H7 (cell line): ENCODE measurements at places on chromosomes 3 and 15. TPM values are rescaled to one million over a fixed set of nuclear protein-coding genes. Genes with fewer than 3 reads are reported as not detected.

DNA sequence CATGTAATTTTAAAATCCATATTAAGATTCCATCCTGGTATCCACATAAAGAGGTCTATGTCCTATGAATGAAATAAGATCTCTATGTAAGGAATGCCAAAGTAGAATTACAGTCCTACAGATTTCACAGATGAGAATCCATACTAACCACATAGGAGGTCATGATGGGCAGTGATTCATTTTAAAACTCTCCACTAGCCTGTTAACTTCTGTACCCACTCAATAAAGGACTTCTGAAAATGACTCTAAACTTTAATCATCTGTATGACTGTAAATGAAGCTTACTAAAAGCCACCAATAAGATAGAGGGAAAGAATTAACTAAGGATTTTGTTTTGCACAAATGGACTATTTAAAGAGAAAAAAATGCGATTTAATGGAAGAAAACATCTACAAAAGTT, 28.7 kb downstream of the MORC1 start:
- DNase-seq = no peak

Gene SEMA5B
- total RNA-seq = 16.4 and 22.4 TPM in 2 replicates

GRCh38 chr3:168620854-168621253, 525.1 kb upstream of the GOLIM4 start:
- peak; percentile 9 for DNase-seq

DNA sequence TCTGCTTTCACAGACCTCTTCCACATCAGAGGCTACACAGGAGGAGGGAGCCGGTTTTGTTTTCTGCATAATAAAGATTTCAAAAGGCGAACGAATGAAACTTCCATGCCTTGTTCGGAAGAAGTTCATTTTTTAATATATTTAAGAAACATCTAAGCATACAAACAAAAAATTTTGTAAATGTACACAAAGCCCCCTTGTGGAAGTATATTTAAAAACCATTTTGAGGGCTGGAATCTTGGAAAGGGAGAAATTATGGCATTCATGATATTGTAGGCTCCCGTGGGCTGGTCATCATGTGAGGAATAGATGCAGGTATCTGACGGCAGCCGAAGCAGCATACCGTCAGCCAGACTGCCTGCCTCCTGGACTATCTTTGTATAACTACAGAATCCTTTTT, 90.4 kb downstream of the MECOM start:
- DNase-seq = no peak

DNA sequence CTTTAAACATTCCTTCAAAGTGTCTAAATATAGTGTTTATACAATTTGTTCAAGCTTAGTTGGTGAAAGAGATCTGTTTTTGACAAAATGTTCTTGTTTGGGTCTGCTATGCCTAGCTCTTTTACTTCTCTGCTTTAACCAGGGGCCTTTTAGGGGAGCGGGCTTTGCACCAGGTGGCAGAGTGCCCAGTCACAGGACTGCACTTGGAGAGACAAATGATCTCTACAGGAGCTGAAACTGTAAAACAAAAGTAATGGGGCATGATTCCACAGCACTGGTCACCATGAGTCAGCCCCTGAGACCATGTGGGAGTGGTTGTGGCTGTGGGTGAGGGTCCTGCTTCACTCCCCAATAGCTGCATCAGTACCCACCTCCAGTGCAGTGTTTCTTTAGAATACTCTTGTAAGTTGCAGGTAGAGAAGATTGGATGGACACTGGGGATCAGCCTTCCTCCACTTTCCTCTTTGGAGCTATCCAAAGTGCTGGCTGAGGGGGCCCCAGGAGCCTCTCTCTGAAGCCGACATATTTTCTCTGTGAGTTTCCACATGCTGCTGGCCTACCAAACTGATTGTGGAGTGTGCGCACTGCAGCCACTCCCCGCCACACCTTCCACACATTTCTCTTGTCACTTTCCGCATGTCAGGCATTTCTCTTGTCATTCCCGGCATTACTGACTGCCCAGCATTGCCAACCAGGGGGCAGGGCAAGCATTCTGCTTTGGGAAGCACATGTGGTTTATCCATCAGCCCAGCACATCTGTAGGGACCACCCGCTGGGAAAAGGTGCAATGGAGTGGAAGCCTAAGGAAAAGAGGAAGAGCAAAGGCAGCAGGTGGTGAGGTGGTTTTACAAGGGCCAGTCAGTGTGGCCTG, 110.0 kb downstream of the EPHB1 start:
- DNase-seq = peak; percentile 56

DNA sequence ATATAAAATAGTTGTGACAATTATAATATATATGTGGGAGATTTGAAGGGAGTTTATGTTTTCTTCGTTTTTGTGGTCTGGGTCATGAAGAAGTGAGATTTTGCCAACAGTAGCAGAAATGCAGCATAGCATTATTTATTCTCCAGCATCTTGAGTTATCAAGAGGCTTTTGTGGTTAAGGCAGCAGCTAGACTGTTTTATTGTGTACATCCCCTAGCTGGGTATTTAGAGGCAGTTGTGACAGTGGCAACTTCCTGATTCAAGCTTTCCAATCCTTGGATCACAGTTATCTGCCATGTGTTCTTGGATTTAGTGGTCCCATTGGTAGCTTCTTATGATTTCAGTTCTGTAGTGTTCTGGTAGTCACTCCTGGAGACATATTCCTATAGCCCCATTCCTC, 29.0 kb downstream of the ARIH1 start:
- no peak for DNase-seq

Gene DENND6A
- total RNA-seq = 12.0 and 15.9 TPM in 2 replicates

DNA sequence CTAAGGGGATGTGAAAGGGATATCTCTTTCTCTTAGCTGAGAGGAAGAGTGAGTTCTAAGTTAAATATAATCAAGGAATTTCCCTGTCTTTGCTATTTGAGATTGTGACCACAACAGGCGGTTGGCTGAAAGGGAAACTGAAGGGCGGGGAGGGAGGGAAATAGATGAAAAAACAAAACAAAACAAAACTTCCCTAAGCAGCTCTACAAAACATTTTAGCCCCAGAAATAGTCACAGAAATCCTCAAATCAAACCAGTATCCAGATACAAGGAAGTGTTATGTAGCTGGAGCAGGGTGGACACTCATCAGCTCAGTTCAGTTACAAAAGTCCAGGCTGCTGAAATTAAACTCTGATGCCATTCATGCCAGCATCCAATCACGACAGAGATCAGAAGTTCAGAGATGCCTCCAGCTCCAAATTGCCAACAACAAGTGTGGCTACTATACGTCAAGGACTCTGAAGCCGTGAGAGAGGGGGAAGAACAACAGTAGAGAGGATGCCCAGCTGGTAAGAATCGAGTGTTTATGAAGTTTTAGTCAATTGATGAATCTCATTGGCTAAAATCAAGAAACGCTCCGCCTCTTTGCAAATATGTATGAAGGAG, 319 bp upstream of the TP63 start:
- no peak for DNase-seq

- no peak for DNase-seq
Observed at GRCh38 chr3:131374741-131375140, 6.8 kb upstream of the NUDT16 start.

GRCh38 chr3:64178419-64178818, 46.8 kb downstream of the PRICKLE2 start:
- DNase-seq = no peak

Gene PLIN1
- total RNA-seq = 0.18 TPM in 1 of 2 replicates, not detected in the other

- no peak for DNase-seq
Observed at GRCh38 chr3:41872157-41872556, 89.7 kb downstream of the ULK4 start.

Gene MORC1
- total RNA-seq = not detected in 2 replicates

- DNase-seq = no peak
Observed at GRCh38 chr15:60054472-60054871, 50.4 kb downstream of the FOXB1 start.

DNA sequence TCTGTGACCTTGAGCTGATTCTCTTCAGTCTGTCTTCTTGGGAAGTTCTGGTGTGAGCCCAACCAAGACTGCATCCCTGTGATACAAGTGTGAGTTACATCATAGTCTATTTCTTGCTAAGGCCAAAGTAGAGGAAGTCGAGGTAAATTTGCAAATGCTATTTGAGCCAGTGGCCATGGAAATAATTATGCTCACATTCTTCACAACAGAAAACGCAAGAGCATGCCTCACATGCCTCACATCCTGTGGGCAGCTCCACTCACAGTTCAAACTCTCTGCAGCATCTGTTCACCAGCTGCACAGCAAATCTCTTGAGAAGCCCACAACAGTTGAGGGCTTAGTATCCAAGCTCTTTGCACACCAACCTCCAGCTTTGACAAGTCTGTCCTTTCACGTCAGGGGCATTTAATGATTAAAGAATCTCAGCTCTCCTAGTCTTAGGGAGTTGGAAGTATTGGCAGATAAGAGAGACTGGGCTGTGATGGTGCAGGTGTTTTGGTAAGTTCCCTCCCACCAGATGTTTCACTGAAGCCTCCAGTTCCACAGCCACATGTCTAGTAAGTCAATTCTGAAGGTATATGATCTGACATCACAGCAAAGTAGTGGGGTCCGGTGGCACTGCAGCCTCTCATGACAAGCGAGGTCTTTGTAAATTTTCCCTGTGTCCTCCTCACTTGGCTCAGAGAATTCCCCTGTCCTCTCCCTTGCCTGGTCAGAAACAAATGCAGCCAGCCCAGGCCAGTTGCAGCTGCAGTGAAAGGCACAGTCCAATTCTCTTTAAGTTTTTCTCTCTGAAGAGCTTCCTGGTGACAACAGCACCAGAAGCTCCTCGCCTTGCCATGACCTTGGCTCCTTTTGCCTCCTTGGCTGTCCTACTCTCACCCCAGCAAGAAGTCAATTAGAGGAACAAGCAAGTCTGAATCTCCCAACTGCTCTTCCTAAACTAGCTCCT, 166.1 kb downstream of the SSR3 start:
- DNase-seq = no peak

- DNase-seq = no peak
Observed at GRCh38 chr3:150599611-150600297, 3.4 kb upstream of the SELENOT start.
